ENCODE measurements at places on chromosomes 1 and 21. TPM values are rescaled to one million over a fixed set of nuclear protein-coding genes. Genes with fewer than 3 reads are reported as not detected.

PTPRU gene
- total RNA-seq, result 6.2 TPM

GJA9 gene
- total RNA-seq, result 0.08 TPM

RNU1-1 gene
- 7.3 TPM for total RNA-seq

ZMYND12 gene
- 0.49 TPM for total RNA-seq

RAB25 gene
- not detected for total RNA-seq

PLPPR4 gene
- total RNA-seq, result not detected
